ENCODE measurements at places on chromosomes 3 and 15.

- DNase-seq: no peak
These were observed 36.6 kb downstream of the MKRN2 start for GRCh38 chr3:12593473-12593872.

GRCh38 chr3:29310865-29311264 lies 30.0 kb downstream of the RBMS3 start:
- no peak for DNase-seq

DNA sequence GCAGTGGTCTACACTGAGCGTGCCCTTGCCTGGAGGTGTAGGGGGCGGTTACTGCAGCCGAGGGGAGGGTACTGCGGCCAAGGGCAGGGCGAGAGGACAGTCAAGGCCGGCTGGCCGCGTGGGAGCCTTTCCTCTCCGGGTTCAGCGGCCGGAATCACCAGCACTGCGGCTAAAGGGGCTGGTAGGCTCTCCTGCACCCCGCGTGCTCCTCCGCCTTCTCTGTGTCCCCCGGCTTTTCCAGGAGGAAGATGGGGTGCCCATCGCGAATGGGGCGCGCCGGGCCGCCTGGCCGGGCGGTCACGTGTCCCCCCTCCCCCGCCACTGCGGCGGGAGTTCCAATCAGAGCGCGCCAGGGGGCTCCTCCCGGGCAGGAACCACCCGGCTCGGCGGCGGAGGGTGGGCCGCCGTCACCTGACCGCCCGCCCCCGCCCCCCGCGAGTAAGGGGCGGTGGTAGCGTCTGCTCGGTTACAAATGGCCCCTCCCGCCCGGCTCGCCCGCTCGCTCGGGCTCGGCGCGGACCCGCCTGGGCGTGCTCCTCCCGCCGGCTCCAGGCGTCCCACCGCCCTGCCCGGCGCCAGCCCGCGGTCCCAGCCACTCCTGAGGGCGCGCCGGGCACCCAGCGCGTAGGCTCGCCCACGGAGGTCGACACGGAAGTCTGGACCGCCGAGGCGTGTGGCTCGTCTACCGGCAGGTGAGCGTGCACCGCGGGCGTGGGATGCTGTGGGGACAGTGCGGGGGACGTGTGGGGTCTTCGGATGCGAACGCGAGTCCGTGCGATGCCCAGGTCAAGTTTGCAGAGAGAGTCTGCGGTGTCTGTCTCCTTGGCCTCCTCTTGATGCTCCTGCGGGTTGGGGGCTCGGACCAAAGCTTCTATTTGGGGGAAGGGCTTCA lies 242.6 kb upstream of the TOPAZ1 start:
- DNase-seq: no peak

- DNase-seq: no peak
These were observed 66.6 kb downstream of the SLC12A8 start for GRCh38 chr3:125145751-125146475.

DNA sequence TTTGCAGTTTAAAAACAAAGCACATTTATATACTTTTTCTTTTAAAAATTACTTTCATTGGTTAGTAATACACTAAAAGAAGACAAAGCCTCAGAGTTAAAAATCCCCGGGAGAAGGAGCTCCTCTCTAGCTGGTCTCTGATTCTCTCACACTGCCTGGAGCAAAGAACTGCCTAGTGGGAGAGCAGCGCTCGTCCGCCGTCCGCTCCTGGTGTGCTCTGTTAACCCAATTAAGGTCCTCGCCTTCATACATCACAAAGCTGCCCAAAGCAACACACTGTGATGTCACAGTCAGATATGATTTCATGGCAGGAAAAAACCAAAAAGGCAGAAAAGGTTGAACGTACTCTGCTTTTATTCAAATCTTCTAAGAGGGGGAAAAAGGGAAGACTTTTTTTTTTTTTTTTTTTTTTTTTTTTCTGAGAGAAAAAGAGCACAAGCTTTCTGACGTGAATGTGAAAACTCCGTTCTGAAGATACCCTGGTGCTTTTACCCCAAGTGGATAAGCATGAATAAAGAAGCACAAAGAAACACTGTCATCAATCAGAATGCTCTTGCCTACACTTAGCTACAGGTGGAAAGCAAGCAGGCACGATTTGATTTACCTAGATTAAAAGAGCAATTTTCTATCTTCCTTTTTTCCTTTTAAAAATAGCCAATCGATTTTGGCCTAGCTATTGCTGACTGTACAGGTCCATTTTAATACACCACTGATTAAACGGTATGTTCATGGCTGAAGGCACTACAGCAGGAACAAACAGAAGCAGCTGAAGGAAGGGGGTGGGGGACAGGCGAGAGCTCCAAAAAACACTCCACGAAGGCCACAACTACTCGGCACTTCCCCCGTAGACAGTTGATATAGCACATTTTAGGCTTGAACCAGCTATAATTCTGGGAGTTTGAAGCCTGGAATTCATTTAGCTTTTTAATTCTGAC lies 115.2 kb downstream of the TIGIT start:
- no peak for DNase-seq

DNA sequence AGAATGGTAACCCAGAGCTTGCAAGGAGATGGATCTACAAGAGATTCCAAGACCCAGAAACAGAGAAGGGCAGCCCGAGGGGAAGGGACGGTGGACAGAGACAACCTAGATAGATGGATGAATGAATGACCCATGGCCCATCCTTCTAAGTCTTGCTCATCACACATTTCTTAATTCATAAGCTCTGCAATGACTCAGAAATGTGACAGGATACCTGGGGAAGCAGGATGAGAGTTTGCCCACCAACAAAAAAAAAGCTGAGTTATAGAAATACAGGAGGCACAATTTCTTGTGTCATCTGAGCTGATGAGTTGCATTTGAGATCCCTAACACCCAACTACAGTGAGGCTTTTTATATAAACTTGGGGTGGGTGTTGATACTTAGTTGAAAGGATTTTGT lies 76.6 kb downstream of the CNTN3 start:
- no peak for DNase-seq

DNA sequence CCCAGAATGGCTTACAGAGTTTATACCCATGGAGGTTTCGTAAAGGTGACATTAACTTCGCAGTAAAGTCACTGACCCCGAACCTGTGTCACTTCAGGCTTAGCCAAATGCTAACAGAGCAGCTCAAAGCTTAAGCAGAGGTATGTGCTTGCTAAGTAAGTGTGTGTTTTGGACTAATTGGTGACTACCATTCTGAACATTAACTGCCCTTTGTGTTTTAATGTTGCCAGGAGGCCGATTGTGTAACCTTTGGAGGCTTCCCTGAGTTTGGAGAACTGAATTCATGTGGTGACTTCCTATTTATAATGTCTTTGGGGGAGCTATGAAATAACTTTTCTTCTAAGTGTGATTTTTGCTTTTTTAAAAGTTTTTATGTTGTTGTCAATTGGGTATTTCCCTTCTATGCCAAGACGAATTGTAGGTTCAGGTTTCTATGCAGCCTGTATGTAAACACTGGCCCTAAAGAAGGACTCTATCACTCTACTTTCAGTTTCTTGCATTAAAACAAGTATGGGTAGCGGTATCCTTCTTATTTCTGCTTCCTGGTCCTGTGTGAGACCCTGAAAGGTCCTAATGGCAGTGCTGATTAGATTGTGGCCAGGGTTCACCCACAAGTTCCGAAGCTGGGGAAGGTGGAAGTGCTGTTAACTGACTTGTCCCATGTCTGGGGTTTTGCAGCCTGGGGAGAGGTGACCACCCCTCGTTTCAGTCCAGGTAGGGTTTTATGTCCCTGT lies 86.3 kb downstream of the IGF1R start:
- no peak for DNase-seq

- no peak for DNase-seq
These were observed 1257.1 kb downstream of the NSUN3 start for GRCh38 chr3:95319921-95320494.

GRCh38 chr15:60835020-60835419 lies 356.1 kb upstream of the ICE2 start:
- DNase-seq: no peak

DNA sequence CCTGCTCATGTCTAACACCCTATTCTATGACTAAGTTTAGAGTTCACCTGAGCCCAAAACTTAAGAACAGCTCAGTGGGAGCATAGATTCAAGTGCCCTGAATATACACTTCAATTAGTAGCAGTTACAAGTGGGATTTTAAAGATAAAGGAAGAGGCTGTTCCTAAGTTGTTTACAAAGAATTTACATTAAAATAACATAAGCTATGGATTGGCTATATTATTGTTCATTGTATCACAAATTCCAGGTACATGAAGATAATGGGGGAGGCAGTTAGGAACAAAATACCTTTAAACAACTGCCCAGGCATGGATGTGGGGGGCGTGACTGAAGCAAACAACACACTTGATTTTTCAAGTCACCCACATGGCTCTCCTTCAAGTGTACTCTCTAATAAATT lies 52.7 kb downstream of the ROPN1B start:
- no peak for DNase-seq

DNA sequence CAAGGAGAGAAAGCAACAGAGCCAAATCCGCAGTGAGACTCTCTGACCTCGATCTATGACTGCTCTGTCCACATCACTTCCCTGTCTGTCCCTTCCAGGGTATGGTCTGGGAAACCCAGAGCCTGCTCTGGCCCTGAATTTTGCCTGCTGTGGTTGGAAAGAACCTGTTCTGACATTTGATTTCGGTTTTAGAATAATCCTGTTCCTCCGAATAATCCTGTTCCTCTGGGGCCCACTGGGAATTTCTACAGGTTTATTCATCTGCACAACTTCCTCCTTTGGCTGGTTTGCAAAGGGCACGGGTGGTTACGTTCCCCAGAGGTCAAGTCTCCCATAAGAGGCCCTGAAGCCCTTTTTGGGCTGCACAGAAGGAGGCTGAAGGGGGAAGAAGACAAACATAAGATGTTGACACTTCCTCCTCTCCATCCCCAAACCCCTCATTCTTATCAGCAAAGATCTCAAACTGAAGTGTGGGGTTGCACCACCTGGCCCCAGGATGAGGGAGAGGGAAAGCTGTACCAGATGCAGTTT lies 10.6 kb downstream of the LAMP3 start:
- DNase-seq: no peak

DNA sequence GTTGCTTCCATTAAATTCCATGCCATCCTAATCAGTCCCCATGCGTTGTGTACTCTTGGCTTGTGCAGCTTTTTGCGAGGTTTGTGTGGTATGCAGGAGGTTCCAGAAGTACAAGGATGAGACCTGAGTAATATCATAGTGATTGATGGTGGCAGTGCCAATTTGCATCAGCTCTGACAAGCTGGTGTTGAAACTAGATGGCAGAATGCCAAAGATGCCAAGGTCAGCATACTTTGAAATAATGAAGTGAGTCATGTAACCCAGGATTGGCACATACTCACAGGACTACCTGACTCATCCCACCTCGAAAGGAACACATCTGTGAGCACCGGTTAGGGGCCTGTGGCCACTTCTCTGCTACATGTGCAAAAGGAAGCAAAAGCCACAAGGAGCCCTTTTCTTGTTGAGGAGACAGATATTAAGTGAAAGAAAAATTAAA lies 14.3 kb downstream of the KAT2B start:
- peak; percentile 57 for DNase-seq

DNA sequence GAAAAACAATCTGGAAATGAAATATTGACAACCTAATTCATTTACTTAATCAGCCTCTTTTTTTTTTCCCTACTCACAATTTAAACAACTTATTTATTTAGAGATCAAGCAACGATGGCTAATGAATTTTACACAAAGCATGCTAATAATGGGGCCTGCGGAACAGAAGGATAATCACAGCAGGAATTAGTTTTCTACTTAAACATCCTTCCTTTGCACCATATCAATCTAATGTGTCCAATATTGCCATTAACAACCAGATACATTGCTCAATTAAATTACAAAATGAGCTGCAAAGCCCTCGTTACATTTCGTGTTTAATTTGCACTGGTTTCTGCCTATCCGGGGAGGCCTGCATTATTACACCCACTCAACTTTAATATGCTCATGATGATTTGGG lies 99.2 kb downstream of the RAB11A start:
- DNase-seq: no peak

DNA sequence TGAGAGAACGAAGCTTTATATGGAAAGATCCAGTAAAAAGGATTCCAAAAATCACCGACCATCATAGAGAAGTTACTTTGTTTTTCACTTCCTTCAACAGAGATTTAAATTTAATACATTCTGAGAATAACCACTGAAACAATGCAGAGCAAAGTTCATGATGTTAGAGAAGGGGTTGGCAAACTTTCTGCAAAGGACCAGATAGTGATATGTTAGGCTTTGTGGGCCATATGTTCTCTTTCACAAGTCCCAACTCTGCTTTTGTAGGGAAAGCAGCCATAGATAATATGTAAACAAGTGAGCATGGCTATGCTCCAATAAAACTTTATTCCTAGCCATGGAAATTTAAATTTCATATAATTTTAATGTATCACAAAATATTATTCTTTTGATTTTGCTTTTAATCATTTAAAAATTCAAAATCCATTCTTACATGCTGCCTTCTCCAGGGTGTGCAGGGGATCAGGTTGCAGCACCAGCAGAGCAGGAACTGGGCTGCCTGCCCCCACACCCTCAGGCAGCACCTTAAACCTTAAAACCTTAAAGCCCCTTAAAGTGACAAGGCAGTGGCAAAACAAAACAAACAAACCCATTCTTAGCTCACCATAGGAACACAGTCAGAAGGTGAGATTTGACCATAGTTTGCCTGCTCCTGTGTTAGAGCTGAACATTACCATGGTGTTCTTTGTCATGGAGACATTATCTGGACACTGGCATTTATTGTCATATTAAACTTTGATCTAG lies 16.9 kb upstream of the IGSF10 start:
- DNase-seq: no peak

- no peak for DNase-seq
These were observed 50.7 kb downstream of the UMPS start for GRCh38 chr3:124780761-124781475.

GRCh38 chr15:51218299-51218938 lies 120.0 kb downstream of the CYP19A1 start:
- no peak for DNase-seq

- DNase-seq: no peak
These were observed 13.1 kb downstream of the HDAC11 start for GRCh38 chr3:13492976-13493866.

- DNase-seq: no peak
These were observed 11.2 kb upstream of the ACTL6A start for GRCh38 chr3:179551349-179552105.

GRCh38 chr3:101823525-101823924 lies 25.8 kb upstream of the NFKBIZ start:
- DNase-seq: no peak

- DNase-seq: no peak
These were observed 221.8 kb downstream of the CBLB start for GRCh38 chr3:105647047-105647446.

- DNase-seq: no peak
These were observed 82.2 kb downstream of the KLF15 start for GRCh38 chr3:126274735-126275619.

GRCh38 chr3:109098079-109098644 lies 19.8 kb downstream of the MORC1 start:
- no peak for DNase-seq

- DNase-seq: no peak
These were observed 36.6 kb downstream of the BUB1B start for GRCh38 chr15:40197434-40197833.

All from activated CD4-positive, alpha-beta T cell treated with anti-CD3 and anti-CD28 coated beads, Interleukin-2, amount 50 U/mL, for 4 hours (primary cell).